ENCODE measurements at places on chromosomes 7 and 10.

- no peak for DNase-seq
These were observed 68.7 kb downstream of the CAMK1D start for GRCh38 chr10:12418000-12418399.

DNA sequence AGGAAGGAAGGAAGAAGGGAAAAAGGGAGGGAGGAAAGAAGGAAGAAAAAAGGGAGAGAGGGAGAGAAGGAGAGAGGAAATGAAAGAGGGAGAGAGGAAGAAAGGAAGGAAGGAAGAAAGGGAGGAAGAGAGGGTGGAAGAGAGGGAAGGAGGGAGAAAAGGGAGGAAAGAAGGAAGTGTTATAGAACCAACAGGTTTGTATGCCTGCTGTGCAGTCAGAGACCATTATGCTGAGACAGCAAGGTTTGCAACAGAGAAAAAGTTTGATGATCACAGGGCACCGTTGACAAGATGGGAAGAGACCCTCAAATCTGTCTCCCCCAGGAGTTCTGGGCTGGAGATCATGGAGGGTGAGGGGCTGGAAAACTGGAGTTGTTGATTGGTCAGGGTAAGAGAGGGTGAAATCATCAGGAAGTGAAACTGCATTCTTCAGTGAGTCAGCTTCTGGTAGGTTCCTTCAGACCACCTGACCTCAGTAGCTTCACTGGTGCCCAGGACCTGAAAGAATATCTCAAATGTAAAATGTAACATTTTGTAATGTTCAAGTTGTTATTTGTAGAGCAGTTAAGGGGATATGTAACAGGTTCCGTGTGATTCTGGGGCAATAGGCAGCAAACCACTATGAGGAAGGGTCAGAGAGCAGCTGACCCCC is 76.3 kb downstream of the JCAD start:
- DNase-seq, result no peak

DNA sequence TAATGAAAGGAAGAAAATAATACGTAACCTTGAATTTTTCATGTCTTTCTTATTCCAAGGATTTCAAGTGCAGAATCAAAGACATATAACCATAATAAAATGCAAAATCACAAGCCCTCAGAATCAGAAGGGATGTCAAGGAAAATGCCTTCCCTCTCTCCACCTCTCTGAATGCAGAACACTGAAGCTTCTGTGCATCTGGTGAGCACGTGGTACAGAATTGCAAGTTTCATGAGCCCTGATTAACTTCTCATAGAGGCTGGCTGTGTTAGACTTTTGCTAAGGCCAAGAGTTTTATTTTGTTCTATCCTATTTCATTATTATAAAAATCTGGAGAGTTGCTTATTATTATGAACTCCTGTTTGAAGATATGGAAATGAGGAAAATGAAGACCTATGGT is 533.7 kb upstream of the POM121L12 start:
- DNase-seq, result no peak

- no peak for DNase-seq
These were observed 185.3 kb downstream of the DIP2C start for GRCh38 chr10:504121-504611.

GRCh38 chr10:49191349-49191748 is 3.2 kb upstream of the TMEM273 start:
- DNase-seq, result no peak

GRCh38 chr10:35336921-35337823 is 863 bp downstream of the CCNY start:
- peak; percentile 38 for DNase-seq

DNA sequence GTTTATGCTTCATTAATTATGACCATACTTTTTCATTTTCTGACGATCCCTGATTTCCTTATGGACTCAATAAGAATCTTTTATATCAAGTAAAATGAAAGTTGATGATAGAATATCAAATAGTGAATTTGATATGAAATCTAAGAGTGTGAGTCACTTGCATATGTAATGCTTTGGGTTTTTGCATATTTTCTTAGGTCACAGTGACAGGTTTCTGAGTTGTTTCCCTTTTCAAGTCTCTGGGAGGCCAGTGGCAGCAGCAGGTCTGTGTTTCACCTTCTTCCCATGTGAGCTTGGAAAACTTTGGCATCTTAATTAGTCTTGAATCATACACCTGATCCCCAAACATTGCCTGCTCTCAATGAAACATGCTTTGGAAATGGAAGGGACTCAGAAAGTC is 34.7 kb upstream of the GJD4 start:
- no peak for DNase-seq

- no peak for DNase-seq
These were observed 54.6 kb downstream of the TMEM26 start for GRCh38 chr10:61398366-61399129.

DNA sequence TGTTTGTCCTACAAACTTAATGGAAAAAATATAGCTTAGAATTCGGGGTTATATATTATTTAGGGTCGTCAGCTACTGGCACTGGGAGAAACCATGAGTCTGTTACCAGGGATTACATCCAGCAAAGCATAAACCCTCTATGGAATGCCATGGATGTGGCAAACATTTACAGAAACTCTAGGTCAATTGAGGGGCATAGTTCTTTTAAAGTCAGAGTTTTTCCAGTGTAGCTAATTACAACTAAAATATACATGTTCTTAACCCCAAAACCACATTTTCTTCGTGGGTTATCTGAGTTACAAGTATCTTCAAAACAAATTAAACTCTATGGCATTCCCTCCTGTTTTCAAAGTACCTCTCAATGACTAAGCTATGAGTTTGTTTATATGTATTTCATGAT is 99.3 kb upstream of the THSD7A start:
- no peak for DNase-seq

- no peak for DNase-seq
These were observed 114.8 kb downstream of the LMBR1 start for GRCh38 chr7:156778201-156778600.

DNA sequence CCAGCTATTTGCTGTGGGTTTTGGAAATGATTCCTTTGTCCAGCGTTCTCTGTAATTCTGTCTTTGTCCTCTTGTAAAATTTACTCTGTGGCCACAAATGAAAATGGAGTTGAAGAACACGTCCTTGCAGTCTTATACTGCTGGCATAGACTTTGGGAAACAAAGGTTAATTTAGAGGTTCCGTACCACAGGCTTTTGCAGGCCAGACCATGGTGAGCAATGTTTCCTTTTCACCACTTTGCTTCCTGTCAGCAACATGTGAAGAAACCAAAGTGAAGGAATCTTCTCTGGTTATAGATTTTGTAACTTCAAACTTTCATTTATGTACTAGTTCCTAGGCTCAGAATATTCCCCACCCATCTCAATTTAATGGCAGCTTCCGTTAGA is 488.5 kb downstream of the MDFIC start:
- DNase-seq, result no peak

- DNase-seq, result no peak
These were observed 22.7 kb upstream of the IKZF1 start for GRCh38 chr7:50281680-50282445.

- DNase-seq, result no peak
These were observed 312.4 kb downstream of the CACNA2D1 start for GRCh38 chr7:82131215-82131614.

DNA sequence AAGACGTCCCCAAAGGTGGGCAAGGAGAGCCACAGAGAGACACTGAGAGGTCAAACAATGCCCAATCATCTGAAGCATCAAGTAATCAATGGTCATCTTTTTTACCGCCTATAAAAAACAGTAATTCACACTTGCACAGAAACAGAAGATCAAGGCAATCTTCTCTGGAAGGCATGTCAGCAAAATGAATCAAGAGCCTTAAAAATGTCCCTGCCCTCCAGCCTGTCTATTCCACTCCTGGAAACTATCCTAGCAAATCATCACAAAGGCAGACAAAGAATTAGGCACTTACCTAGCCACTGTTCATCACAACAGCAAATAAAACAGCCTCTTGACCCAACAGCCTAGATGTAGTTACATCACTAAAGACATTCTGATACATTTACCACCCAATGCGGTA is 48.9 kb downstream of the FAM53B start:
- no peak for DNase-seq

GRCh38 chr10:17563452-17563851 is 53.7 kb downstream of the HACD1 start:
- no peak for DNase-seq

DNA sequence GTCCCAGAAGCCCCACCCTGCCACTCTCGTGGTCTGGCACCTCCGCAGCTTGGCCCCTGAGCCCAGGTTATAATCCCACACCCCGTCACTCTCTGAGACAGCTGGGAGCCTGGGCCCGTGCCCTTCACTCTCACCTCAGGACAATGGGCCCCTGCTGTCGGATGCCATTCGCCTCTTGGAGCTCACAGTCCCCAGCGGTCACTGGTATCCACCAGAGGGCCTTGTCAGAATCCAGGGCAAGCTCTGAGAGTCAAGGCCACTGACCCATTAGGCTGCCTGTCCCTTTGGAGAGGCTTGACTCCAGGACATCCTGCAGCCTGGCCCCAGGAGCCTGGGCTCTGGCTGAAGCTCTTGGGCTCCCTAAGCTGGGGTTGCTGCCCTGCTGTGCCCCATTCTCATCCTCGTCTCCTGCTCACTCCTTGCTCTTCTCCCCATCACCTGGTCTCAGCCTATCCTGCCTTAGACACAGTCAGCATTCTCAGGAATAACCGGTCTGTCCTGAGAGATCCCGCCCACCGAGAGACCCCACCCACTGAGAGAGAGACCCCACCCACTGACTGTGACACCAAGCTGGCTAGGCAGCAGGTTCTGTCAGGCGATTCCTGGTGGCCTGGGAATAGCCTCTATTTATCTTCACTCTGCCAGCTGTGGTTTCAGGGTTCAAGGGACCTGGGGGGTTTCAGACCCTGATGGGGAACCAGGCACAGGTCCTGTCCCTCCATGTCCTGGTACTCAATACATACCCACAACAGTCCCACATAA is 27.7 kb downstream of the CPXM2 start:
- DNase-seq, result no peak

DNA sequence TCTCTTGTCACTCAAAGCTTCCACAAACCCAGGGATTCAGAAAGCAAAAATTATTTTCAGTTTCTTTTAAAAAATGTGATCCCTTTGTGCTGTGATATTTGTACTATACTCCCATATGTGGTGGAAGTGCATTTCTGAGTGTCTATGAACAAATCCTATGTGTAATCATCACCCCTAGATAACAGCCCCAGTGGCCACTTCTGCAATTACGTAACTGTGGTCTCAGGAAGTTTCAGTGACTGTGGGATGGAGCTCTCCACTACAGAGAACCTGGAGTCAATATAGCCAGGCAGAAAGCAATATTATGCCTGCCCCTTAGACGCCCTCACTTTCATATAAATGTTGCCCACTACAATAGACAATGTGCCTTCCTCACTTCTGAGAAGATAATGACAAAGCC is 1101.7 kb upstream of the GHITM start:
- no peak for DNase-seq

- no peak for DNase-seq
These were observed 61.1 kb upstream of the CCDC71L start for GRCh38 chr7:106721816-106722785.

DNA sequence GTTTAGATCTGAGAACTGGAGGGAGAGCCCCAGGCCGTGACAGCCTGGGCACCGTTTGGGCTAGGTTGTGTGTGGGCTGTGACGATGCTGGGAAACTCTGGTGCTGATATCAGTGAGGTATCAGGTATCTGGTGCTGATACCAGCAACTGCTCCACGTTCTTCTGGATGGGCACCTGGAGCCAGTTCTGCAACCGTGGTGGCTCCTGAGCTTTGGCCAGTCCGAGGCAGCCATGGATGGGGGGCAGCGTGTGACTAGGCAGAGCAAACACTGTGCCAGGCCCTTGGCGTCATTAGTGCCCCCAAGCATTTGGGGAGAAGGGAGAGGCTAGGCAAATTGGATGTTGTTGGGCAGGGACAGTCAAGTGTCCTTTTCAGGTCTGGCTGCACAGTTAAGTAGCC is 57.9 kb downstream of the ZNF467 start:
- no peak for DNase-seq
